IPS DF 19.7 (cell line): ENCODE measurements at places on chromosomes 13 and 19.

- no peak for DNase-seq
Observed at GRCh38 chr19:10712754-10713153, 5.1 kb upstream of the DNM2 start.

DNA sequence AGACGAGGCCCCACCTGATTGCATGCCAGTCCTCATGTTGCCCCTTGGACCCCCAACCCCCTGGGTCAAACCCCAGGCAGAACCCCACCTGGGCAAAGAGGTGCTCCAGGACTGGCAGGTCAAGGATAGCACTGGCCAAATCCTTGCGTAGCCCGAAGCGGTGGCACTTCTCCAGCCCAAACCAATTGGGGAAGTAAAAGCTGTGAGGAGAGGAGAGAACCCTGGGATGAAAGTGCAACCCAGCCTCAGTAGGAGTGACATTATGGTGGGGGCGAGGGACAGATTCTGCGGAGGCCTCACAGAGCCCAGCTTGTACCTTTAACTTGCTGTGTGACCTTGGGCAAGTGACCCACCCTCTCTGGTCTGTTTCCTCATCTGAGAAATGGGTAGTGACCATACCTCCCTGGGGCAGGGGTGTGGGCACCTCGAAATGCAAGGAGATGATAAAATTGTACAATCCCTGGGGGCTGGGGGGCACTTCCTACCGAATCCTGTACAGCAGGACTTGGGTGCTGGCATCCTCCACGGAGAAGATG is 4.4 kb downstream of the JAK3 start:
- DNase-seq = no peak

GRCh38 chr13:42380420-42381164 is 108.6 kb downstream of the AKAP11 start:
- no peak for DNase-seq

- no peak for DNase-seq
Observed at GRCh38 chr19:48111280-48111679, 663 bp upstream of the PLA2G4C start.

GRCh38 chr13:48185018-48185417 is 48.0 kb upstream of the ITM2B start:
- DNase-seq = no peak

- no peak for DNase-seq
Observed at GRCh38 chr13:27536361-27537101, 83.8 kb downstream of the LNX2 start.

DNA sequence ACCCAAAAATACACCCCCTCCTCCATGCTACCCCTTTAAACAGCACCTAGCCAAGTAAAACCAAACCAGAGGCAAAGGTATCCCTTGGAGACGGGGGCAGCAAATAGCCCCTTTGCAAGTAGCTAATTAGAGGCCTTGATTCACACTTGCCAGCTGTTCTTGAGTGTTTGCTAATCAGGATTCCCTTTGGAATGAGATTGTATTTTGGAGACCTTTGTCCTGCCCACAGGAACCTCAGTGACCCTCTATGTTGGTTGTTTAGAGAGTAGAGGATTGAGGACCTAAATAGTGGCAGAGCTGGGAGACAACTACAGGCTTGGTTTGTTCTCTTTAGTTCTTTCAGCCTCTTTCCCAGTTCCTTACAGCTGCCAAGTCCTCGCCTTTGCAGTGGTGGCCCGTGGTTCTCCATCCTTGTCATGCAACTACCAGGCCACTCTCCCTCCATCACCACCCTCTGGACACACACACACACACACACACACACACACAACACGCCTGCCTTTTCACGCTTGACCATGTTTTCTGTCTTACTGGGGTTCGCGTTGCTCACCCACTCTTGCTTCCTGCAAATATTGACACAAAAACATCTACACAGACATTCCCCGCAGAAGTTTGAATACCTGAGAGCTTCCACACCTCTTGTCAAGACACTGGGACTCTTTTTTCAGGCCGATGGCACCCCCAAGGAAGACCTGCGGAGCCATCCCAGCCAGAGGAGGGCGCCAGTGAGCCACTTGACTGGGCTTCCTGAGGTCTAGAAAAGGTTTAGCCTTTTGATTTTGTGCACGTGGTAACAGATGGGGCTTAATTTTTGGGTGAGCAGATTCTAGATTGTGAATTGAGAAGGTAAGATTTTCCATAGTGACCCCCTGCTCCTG is 80.0 kb upstream of the GPR183 start:
- DNase-seq = no peak

GRCh38 chr13:80195649-80196048 is 145.3 kb downstream of the SPRY2 start:
- no peak for DNase-seq

- no peak for DNase-seq
Observed at GRCh38 chr13:25042151-25042865, 53.6 kb upstream of the PABPC3 start.

DNA sequence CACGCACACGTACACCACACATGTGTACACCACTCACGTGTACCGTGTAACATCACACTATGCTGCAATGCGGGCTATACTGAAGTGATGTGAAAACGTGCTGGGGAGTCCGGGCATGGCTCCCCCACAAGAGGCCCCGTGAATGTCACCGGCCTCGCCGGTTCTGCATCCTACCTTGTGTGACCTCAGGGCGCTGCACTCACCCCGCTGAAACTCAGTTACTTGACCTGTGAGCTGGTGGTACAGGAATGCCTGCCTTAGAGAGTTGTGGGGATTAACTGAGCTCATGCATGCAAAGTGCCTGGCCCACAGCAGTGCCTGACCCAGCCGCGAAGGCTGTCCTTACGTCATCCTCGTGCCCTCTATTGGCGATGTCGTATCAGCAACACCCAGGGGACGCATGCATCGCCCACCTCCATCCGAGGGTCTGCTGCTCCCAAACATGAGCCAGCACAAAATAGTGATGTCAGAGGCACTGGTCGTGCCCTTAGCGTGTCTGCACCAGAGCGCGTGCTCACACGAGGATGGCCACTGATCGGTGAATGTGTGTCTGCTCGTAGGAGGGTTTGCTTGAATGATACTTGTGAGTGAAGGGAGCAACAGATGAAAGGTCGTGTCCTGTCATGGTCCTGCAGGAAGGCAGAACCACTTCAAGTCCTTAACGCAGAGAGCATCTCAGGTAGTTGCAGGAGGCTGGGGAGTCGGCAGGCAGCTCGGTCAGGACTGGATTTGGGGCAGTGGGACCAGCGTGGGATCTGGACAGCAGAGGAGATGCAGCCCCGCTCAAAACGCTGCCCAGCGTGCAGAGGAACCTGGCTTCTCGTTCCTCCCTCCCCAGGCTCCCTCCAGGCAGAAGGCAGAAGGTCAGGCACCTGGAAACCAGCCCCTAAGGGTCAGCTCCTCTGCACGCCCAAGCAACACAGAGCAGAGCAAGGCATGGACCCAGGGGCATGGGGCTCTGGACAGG is 126.2 kb upstream of the SPACA7 start:
- DNase-seq = no peak

DNA sequence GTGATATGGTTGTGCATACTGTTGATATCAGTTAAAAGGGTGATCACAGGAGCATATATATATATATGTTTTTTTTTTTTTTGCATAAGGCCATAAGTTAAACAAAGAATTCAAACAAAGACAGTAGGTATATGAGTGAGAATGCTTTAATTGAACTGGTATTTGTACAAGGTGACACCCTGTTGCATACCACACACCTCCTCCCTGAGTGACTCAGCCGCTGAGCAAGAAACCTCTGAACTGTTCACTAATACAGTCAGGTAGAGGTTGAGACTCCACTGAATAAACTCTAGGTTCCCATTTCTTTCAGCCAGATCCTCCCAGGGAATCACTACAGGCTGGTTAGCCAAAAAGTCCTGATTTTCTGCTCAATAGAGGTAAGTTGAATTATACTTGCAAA is at the start of gene SCEL:
Gene SCEL (plus strand): TSS at position 259 of the 400 bp plus-strand sequence. CDS start 20,170 bp downstream, outside the sequence.
- no peak for DNase-seq

DNA sequence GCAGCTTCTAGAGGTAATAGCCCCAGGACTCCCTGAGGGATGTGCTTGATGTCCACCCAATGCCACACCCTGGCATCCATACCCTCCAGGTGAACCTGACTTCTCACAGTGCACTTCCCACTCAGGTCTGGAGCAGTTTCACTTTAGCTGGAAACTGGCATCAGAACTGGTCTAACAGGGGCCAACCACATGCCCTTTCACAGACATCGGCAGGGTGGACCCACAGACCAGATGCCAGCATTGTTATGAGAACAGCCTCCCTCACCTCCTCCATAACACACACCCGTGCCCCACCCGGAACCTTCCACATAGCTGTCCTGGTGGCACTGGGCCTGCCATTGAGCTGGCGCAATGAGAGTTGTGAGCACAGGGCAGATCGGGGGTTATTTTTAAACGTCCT is 77.4 kb upstream of the GPR12 start:
- no peak for DNase-seq

- no peak for DNase-seq
Observed at GRCh38 chr13:65787082-65787481, 1443.1 kb downstream of the PCDH9 start.

- no peak for DNase-seq
Observed at GRCh38 chr13:97012251-97013048, 18.2 kb upstream of the OXGR1 start.

- DNase-seq = no peak
Observed at GRCh38 chr13:23570099-23570920, at the start of gene TNFRSF19. Gene TNFRSF19 (plus strand): TSS chr13:23570412. CDS start chr13:23590184, 19,772 bp downstream.

- no peak for DNase-seq
Observed at GRCh38 chr13:106036870-106037269, 498.6 kb downstream of the EFNB2 start.

GRCh38 chr19:12801466-12802266 is at the start of the genes PRDX2 and THSD8:
Gene PRDX2 (minus strand): TSS chr19:12801800. CDS start chr19:12801261, 539 bp downstream.
Gene THSD8 (plus strand): TSS chr19:12802069. CDS start chr19:12802072, 3 bp downstream.
- no peak for DNase-seq

- DNase-seq = no peak
Observed at GRCh38 chr19:18205200-18205892, 1.5 kb upstream of the RAB3A start.

- DNase-seq = no peak
Observed at GRCh38 chr19:8054169-8054568, 1.6 kb downstream of the CCL25 start.

DNA sequence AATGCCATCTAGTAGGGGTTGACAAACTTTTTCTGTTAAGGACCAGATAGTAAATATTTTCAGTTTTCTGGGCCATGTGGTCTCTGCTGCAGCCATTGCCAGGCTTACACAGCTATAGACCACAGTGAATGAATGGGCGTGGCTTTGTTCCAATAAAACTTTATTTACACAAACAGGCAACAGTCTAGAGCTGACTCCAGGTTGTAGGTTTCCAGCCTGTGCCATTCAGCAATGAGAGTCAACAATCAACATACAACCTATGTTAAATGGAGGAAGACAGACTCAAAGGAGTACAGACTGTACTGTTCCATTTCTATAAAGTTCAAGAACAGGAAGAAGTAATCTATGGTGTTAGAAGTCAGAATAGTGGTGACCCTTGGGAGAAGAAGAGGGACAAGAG is 15.2 kb upstream of the IZUMO2 start:
- DNase-seq = no peak

- no peak for DNase-seq
Observed at GRCh38 chr13:113658836-113659235, 838 bp upstream of the ATP4B start.

GRCh38 chr19:41694196-41694595 is 6.1 kb upstream of the CEACAM7 start:
- no peak for DNase-seq

GRCh38 chr19:48990400-48990799 is 2.7 kb downstream of the GYS1 start:
- DNase-seq = no peak

- DNase-seq = no peak
Observed at GRCh38 chr19:28297586-28298157, 915.3 kb downstream of the UQCRFS1 start.

GRCh38 chr19:7578127-7578526 is 17.5 kb upstream of the CAMSAP3 start:
- no peak for DNase-seq

GRCh38 chr13:73505376-73505890 is 446.6 kb downstream of the KLF5 start:
- DNase-seq = no peak

DNA sequence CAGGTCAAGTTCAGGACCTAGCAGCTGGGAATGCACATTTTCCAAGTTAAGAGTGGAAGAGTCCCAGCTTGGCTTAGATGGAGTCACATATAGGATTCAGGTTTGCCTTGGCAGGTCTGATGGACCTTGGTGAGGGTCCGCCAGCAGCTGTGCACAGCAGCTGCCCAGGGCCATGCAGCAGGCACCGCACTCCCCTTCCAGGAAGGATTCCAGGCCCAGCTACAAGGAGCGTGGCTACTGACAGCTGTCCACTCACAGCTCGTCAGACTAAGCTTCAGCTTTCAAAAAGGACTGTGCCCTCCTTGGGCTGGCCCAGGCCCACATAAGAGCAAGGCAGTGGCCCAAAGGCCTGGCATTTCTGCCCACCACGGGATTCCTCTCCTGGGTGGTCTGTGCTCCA is 68.4 kb downstream of the ALOX5AP start:
- DNase-seq = no peak

DNA sequence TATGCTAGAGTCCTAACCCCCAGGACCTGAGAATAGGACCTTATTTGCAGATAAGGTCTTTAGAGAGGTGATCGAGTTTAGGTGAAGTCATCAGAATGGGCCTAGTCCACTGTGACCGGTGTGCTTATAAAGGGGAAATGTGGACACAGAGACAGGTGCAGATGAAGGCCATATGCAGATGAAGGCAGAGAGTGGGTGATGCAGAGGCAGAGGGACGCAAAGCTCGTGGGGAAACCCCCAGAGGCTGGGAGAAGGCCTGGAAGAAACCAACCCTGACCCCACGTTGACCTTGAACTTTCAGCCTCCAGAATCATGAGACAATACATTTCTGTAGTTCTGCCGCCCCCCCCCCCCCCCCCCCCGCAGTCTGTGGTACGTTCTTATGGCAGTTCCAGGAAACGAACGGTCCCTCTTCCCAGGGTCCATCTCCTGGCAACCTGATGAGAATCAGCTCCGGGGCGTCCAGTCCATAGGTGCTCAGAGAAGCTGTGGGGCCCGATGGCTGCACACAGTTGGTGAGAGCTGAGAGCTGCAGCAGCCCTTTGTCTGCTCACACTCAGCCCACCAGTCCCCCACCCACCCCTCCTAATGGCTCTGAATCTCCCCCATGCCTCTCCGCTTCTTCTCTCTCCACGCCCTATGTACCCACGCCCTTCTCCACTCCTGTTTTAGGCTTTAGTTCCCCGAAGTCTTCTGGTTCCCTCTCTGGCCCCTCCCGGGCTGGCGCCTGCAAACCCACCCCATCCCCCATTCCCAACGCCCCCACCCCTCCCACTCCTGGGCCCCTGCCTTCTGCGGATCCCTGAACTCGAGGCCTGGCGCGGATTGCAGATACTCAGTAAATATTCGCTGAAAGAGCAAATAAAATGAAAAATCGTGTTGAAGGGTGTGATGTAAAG is 218.3 kb upstream of the MAB21L1 start:
- no peak for DNase-seq
